ENCODE measurements at places on chromosomes 6 and 20. TPM values are rescaled to one million over a fixed set of nuclear protein-coding genes. Genes with fewer than 3 reads are reported as not detected.

DNA sequence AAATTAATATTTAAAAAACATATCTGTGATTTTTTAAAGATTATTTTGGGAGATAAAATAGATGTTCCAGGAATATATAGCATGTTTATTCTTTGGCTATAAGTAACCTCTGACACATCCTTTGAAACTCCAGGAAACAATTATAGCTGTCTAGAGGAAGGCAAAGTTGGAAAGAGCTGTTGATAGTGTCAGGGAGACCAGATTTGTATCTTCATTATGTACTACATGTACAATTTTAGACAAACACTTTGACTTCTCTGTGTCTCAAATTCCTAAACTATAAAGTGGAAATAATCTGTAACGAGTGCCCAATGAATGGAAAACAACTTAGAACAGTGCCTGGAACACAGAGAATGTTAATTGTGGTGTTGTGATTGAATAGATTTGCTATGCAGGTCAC lies 25.6 kb upstream of the ADGRG6 start:
- no peak for DNase-seq

DNA sequence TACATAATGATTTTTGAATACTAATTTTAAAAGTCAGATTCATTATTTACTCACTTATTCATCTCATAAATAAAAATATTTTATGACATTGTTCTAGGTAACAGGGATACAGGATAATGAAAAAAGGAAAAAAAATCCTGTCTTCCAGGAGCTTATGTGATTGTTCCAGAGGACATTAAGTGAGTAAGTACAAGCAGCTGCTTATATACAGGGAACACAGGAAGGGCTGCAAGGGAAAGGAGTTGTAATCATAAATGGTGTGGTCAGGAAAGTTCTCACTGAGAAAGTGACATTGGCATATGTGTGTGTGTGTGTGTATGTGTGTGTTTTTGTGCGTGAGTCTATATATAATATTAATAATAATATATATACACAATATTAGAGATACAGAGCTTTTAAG lies 121.8 kb downstream of the HAO1 start:
- DNase-seq, result no peak

- peak; percentile 23 for DNase-seq
Observed at GRCh38 chr6:10954590-10955010, 67.7 kb downstream of the SYCP2L start.

DNA sequence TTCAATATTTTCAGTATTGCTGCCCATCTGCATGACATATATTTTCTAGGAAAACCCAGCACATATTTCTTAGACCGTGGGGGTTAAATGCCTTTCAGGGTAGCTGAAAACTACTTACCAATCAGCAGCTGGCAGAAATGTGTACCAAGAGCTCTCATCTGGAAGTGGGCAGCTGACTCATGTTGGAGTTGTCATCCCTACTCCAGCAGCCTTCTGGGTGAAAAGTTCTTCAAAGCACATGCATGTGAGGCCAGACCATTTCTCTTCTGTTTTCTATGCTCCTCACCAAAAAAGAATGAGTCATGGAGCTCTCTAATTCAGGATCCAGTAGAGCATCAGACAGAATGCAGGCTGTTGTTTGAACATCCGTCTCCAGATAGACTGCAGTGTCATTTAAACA lies 135.5 kb downstream of the PAX1 start:
- no peak for DNase-seq

GRCh38 chr6:108594640-108595039 lies 33.9 kb downstream of the FOXO3 start:
- no peak for DNase-seq

GRCh38 chr20:46423882-46424482 lies 17.6 kb upstream of the ELMO2 start:
- no peak for DNase-seq

- DNase-seq, result no peak
Observed at GRCh38 chr6:132932588-132932987, 118.2 kb downstream of the RPS12 start.

- no peak for DNase-seq
Observed at GRCh38 chr6:66508433-66508832, 801.4 kb upstream of the EYS start.

GRCh38 chr6:161414180-161414579 lies 140.3 kb upstream of the AGPAT4 start:
- no peak for DNase-seq

- DNase-seq, result no peak
Observed at GRCh38 chr6:154187203-154187602, 148.2 kb downstream of the OPRM1 start.

CCM2L gene
- 6.3 TPM for polyA plus RNA-seq

DEF6 gene
- 3.2 TPM for polyA plus RNA-seq

WFDC10B gene
- polyA plus RNA-seq, result not detected

PSORS1C2 gene
- polyA plus RNA-seq, result not detected

Data from right renal cortex interstitium (tissue), 3 donors.